Stimulated activated CD8-positive, alpha-beta memory T cell treated with anti-CD3 and anti-CD28 coated beads, Interleukin-4, amount 100 ng/mL, for 24 hours (primary cell): ENCODE measurements at places on chromosomes 11 and 22.

GRCh38 chr11:115197031-115197430 is 307.2 kb downstream of the CADM1 start:
- DNase-seq = no peak

DNA sequence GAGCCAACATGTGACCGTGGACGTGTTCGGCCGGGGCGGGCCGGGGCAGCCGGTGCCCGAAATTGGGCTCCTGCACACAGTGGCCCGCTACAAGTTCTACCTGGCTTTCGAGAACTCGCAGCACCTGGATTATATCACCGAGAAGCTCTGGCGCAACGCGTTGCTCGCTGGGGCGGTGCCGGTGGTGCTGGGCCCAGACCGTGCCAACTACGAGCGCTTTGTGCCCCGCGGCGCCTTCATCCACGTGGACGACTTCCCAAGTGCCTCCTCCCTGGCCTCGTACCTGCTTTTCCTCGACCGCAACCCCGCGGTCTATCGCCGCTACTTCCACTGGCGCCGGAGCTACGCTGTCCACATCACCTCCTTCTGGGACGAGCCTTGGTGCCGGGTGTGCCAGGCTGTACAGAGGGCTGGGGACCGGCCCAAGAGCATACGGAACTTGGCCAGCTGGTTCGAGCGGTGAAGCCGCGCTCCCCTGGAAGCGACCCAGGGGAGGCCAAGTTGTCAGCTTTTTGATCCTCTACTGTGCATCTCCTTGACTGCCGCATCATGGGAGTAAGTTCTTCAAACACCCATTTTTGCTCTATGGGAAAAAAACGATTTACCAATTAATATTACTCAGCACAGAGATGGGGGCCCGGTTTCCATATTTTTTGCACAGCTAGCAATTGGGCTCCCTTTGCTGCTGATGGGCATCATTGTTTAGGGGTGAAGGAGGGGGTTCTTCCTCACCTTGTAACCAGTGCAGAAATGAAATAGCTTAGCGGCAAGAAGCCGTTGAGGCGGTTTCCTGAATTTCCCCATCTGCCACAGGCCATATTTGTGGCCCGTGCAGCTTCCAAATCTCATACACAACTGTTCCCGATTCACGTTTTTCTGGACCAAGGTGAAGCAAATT is 1.8 kb downstream of the FUT4 start:
- no peak for DNase-seq

GRCh38 chr22:24920029-24920428 is 26.5 kb downstream of the LHFPL7 start:
- DNase-seq = no peak

GRCh38 chr11:64660205-64660604 is 62.8 kb downstream of the NRXN2 start:
- no peak for DNase-seq

- no peak for DNase-seq
Observed at GRCh38 chr22:19210188-19210587, 31.7 kb upstream of the SLC25A1 start.

DNA sequence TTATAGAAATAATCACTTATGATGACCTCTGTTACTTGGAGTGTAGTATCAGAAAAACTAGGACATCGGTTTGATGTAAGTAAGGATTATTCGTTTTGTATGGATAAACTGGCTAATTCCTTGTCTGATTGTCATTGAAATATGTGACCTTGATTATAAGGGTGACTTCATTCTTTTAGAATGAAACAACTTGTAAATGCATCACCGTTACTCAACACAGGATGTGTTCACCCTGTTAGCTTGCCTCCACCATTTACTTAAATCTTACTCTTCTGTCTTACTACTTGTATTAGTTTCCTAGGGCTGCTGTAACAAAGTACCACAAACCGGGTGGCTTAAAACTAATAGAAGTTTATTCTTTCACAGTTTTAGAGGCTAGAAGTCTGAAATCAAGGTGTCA is 7.9 kb downstream of the SFI1 start:
- DNase-seq = no peak

GRCh38 chr22:17716529-17716928 is 57.7 kb downstream of the BID start:
- no peak for DNase-seq

DNA sequence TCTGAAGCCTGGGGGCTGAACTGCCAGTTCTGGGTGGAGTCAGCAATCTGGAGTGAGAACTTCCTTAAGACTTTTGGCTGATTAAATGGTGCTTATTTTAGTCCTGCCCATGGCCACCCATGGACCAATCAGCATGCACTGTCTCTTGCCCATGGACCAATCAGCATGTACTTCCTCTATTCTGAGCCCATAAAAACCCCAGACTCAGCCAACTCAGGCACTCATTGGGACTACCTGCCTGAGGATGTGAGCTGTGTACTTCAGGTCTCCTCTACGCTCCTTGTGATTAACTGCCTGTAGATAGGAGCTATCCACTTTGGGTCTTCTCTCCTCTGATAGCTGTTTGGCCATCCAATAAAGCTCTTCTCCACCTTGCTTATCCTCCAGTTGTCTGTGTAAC is 342.3 kb upstream of the CCDC179 start:
- DNase-seq = no peak

- no peak for DNase-seq
Observed at GRCh38 chr22:45975164-45976161, 1.5 kb downstream of the WNT7B start.

GRCh38 chr11:47233051-47233450 is 15.6 kb downstream of the ACP2 start:
- DNase-seq = no peak

DNA sequence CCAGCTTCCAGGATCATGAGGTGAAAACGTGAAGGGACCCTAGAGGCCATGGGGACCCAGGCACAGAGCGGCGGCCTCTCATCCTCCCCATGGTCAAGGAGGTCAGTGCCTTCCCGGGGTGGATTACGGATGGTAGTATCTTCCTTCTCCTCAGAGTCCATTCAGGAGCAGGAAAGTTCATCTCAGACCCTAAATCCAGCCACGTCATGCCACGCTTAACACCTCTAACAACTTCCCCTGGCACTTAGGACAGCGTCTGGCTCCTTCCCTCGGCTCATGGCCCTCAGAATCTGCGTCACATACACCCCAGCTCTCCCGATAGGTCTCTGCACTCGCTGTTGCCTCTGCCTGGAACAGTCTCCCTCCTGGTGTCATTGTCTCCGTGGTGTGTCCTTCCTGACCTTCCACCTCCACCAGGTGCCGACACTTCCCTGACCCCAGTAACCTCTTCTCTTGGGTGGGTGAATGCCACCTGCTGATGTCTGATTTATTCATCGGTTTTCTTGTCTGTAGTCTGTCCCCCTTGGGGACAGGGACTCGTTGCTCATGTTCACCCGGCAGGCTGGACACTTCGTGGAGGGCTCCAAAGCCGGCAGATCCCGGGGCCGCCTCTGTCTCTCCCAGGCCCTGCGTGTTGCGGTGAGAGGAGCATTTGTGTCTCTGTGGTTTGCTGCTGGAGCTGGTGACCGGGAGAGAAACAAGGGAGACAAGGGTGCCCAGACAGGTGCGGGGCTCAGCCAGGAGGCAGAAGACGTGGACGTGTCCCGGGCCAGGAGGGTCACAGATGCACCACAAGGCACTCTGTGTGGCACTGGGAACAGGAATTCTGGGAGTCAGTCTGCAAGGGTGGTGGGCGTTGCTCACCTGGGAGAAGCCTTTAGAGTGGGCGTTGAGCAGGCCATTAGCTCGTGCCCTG is 1.4 kb downstream of the MYEOV start:
- no peak for DNase-seq

- DNase-seq = no peak
Observed at GRCh38 chr11:112748713-112749543, 212.3 kb upstream of the NCAM1 start.

GRCh38 chr11:104618954-104619353 is 279.3 kb downstream of the CASP12 start:
- no peak for DNase-seq

GRCh38 chr22:21590809-21591641 is 23.5 kb downstream of the UBE2L3 start:
- DNase-seq = no peak

GRCh38 chr11:120153221-120153620 is 15.3 kb upstream of the TRIM29 start:
- no peak for DNase-seq

- DNase-seq = no peak
Observed at GRCh38 chr11:124115782-124116616, 749 bp downstream of the VWA5A start.
